ENCODE measurements at places on chromosomes 5 and 9.

- DNase-seq = no peak
Observed at GRCh38 chr5:77882670-77883257, 106.6 kb upstream of the TBCA start.

GRCh38 chr9:89468281-89468960, 29.5 kb downstream of the SEMA4D start:
- no peak for DNase-seq

DNA sequence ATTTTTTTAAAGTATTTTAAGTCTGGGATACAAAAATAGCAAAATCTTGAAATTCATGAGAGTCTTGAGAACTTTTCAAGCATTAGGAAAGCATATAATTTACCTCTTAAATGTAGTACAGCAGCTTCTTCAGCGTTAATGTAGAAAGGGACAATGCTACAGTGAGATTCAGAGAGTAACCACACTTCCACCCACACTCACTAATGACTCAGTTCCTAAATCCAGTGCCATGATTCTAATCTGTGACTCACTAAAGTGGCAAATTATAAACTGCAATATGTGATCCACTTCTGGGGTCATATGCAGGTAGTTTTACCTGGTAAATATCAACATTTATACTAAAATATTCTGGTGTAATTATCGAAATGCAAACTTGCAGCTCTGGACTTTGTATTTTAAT, 434.5 kb upstream of the TUSC1 start:
- DNase-seq = no peak

- DNase-seq = no peak
Observed at GRCh38 chr5:136149891-136150290, 17.2 kb downstream of the SMAD5 start.

- DNase-seq = no peak
Observed at GRCh38 chr9:98326459-98327248, 71.2 kb upstream of the TBC1D2 start.

- no peak for DNase-seq
Observed at GRCh38 chr5:143680672-143681259, 131.2 kb upstream of the HMHB1 start.

DNA sequence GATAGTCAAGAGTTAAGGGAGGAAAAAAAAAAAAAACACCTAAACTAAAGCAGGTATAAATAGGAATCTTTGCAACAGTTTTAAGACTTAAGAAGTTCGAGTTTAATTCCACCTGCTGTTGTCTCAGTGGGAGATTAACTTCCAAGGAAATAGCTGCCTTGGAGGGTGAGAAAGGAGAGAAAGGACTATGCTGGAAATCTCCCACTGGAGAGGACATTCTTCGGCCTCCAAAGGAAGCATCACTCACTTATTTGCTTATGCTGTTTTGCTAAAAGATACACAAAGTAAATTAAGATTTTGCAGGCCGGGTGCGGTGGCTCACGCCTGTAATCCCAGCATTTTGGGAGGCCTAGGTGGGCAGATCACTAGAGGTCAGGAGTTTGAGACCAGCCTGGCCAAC, 317.9 kb upstream of the MPDZ start:
- DNase-seq = no peak

- DNase-seq = no peak
Observed at GRCh38 chr5:75048457-75048953, 3.9 kb downstream of the GCNT4 start.

DNA sequence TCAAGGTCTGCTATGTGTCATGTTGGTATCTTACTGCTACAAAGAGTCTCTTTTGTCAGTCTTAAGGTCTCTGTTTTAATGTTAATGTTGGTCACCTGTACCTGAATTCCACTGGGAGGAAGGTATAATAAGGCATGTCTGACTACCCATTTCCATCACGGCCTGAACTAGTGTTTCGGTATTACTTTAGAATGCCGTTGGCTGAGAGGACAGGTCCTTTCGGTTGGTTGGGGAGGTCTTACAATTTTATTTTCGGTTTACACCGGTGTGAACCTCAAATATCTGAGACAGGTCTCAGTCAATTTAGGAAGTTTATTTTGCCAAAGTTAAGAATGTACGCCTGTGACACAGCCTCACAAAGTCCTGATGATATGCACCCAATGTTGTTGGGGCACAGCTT, 154.9 kb upstream of the ABCA1 start:
- DNase-seq = no peak

GRCh38 chr9:90340421-90340820, 302.2 kb downstream of the DIRAS2 start:
- DNase-seq = no peak

GRCh38 chr9:98575379-98576346, 133.1 kb downstream of the GABBR2 start:
- no peak for DNase-seq

DNA sequence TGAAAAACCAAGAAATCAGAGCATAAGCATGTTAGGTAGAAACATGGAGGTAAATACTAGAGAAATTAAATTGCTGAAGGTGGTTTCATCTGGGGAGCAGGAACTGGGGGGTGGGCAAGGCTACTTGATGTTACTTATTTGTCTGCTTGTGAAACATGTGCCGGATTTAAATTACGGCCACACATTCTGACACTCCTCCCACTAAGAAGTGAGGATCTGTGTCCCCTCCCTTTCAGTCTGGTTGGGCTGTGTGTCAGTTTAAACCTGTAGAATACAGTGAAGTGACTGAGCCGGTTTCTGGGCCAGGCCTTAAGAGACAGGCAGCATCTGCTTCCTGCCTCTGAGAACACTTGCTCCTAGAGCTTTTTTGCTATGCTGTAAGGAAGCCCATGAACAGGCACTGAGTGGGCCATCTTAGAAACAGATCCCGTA, 2.3 kb upstream of the IARS1 start:
- no peak for DNase-seq

- no peak for DNase-seq
Observed at GRCh38 chr9:84442712-84443111, 102.2 kb upstream of the SLC28A3 start.

- DNase-seq = no peak
Observed at GRCh38 chr5:34552686-34553085, 103.4 kb upstream of the RAI14 start.

DNA sequence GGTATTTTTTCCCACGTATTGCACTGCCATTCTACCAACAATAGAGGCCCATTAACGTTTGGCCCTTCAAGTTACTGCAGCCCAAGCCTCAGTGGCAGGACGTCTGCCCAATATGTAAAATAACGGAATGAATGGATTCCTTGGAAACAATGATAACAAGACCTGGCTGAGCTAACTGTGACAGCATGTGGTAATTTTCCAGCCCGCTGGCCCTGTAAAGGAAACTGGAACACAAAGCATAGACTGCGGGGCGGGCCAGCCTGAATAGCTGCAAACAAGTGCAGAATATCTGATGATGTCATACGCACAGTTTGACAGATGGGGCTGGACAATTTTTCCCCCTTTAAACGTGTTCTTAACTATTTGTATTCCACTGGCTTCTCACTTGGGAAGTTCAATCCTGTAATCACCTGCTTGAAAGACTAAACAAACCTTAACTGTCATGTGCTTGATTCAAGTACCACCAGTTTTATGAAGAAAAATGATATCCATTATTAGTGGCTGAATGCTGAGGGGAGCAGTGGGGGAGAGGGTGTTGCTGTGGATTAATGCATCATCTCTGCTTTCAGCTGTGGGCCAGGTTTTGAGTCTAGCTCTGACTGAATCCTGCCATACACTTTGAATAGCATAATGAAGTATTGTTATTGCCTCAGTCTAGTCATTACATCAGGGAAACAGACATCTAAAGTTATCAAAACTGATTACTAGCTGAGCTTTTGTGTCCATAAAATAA, 323.9 kb downstream of the TMEM161B start:
- DNase-seq = no peak

DNA sequence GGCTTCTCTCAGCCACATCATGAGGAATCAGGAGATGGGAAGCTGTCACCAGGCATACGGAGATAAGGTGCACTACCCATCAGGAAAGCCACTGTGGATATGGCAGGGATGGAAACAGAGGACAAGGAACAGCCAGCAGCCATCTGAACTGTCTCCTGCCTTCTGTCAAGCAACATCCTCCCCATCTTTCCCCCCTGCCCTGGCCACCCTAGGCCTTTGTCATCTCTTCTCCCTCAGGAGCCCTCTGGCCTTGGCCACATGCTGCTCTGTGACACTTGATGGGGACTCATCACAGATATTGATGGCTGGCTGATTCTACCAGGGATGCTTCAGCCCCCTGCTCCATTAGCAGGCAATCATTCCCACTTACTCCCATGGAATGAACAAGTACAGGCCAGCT, 21.1 kb upstream of the MEIKIN start:
- DNase-seq = no peak

DNA sequence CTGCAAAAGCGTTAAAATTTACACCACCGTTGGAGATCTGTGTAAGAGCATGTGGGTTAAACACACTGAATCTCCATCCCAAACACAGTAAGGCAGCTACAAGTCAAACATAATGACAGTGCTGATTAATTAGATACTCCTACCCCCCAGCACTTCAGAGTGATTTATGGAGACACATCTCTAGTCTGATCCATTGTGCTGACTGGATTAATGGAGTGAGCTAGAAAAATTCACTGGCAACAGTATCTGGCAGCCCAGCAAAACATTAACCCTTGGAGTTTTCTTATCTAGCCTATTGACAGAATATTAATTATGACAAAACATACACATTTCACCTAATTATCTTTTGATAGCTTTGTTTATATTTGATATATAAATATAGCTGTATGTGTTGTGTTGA, 188.6 kb upstream of the ISL1 start:
- no peak for DNase-seq

GRCh38 chr9:87771316-87772006, 45.5 kb downstream of the CTSL start:
- DNase-seq = no peak

- no peak for DNase-seq
Observed at GRCh38 chr5:75072061-75072460, 19.7 kb upstream of the GCNT4 start.

DNA sequence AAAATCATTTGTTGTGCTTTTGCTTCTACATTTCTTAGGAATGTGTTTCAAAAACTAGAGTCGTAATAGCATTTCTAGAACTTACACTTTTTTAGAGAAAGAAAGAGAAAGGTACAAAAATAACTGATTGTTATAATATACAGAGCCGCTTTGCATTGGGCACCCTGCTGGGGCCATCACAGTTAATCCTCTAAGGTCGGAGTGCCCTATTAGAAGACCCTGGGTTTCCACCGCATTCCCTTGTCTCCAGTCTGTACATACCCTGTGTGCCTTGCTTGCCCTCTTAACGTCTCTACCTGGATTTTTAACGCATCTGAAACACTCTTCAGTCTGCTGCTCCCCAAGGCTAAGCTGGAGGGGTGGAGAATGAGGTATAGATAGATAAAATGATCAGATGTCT, 1.3 kb downstream of the MARVELD2 start:
- DNase-seq = no peak

DNA sequence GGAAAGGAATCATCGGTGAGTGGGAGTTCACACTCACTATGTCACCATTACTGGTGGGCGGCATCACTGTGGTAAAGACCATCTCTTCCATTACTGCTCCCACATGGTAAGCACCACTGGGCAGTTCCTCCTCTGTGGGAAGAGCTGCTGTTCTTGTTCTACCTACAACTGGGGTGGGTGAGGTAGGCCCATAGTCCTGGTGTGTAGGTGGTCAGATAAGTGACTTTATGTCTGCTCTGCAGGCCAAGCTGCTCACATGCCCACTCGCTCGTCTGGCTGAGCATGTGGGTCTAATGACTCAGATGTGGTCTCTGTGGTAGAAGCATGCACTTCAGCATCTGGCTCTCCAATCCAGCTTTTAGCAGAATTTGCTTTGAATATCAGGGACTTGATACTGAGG, 82.9 kb downstream of the TMEM215 start:
- no peak for DNase-seq

GRCh38 chr5:145915970-145916638, 20.3 kb upstream of the SH3RF2 start:
- no peak for DNase-seq

DNA sequence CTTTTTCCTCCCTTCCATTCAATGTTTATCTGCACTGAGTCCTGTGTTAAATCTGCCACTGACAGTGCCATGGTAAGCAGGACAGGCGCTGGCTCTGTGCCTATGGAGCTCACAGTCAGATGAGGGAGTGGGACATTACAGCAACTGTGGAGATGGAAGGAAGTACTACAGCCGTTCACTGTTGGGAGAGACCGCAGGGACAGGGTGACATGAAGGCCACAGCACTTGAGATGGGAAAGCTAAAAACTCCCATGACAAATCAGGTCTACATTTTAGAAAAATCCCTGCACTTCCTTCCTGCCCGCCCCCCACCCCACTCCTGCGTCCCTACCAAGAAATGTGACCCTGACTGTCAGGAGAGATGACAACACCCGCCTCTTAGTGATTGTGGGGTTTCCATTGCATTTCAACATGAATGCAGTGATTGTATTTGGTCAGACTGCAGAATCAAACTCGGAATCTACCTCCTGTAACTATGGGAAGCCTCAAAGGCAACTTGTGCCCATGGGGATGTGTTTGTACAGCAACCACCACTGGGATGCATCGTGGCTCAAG, 56.4 kb downstream of the GTF3C4 start:
- no peak for DNase-seq

DNA sequence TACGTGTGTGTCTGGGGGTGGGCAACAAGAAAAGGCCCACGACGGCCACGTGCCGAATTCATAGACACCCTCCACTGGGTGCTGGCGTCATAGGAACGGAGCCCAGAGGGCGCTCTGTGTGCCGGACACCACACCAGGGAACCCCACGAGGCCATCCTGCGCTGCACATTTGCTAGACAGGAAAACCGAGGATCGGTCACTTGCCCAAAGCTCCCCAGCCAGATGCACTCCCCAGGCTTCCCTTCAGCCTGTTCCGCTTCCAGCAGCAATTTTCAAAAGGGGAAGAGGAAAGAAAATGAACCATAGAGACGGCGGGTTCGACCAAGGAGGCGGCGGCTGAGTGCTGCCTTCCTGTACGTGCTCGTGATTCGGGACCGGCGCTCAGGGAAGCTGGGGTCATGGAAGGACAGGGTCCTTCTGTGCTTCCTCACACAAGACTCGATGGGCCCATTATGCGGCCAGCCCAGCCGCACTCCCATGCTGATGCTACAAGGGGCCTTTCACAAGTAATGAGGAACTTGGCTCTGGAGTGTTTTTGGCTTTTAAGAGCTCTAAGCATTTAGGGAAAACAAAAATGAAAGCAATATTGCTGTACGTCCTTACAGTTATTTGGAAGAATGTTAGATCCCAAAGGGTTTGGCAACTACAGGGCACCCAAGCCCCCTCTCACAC, 124.6 kb upstream of the SARDH start:
- no peak for DNase-seq

GRCh38 chr9:8106362-8106761, 306.8 kb upstream of the DMAC1 start:
- no peak for DNase-seq

GRCh38 chr9:27784847-27785713, 211.8 kb upstream of the C9orf72 start:
- no peak for DNase-seq

- no peak for DNase-seq
Observed at GRCh38 chr5:23305055-23305454, 202.4 kb upstream of the PRDM9 start.

Data from activated naive CD4-positive, alpha-beta T cell (primary cell).